ENCODE measurements at places on chromosomes 3 and 15.

- no peak for DNase-seq
Observed at GRCh38 chr3:143585720-143586456, 262.4 kb downstream of the SLC9A9 start.

DNA sequence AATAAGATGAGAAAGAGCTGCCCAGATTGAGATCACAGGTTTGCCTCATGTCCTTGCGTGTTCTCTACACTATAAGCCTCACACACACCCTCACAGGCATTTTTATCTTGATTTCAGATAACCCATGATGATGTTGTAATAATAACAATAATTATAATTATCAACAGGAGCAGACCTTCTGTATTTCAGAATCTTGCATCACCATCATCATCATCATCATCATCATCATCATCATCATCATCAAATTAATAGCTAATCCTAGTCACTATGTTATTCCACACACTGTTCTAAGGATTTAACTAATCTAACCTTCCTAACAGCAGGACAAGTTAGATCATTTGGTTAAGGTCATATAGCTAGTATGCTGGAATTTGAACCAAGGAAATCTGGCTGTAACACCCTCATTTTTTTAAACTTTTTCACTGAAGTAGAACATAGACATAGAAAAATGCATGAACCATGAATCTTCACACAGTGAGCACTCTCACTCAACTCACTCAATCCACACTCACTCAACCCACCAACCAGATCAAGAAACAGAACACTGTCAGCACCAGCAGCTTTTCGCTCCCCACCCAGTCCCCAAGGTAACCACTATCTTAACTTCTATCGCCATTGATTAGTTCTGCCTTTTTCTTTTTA lies 1.8 kb upstream of the SH2D7 start:
- no peak for DNase-seq

DNA sequence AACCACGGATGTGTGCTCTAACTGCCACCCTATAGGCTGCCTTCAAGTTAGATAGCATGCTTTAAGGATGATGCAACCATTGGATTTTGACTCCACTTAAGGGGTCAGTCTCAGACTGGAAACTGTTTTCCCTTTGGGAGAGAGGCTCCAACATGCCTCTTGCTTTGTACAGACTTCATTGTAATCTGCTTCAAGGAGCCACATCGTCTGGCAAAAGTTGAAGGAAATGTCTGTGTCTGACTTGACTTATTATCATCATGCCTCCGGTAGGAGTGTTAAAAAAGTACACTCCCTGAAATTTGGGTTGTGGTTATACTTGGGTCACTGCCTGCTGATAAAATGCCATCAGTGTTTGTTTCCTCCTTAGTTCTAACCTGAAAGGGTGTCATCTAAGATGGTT lies 245.4 kb upstream of the CDIN1 start:
- no peak for DNase-seq

- DNase-seq: peak; percentile 58
Observed at GRCh38 chr3:152267831-152268554, 736 bp upstream of the MBNL1 start.

DNA sequence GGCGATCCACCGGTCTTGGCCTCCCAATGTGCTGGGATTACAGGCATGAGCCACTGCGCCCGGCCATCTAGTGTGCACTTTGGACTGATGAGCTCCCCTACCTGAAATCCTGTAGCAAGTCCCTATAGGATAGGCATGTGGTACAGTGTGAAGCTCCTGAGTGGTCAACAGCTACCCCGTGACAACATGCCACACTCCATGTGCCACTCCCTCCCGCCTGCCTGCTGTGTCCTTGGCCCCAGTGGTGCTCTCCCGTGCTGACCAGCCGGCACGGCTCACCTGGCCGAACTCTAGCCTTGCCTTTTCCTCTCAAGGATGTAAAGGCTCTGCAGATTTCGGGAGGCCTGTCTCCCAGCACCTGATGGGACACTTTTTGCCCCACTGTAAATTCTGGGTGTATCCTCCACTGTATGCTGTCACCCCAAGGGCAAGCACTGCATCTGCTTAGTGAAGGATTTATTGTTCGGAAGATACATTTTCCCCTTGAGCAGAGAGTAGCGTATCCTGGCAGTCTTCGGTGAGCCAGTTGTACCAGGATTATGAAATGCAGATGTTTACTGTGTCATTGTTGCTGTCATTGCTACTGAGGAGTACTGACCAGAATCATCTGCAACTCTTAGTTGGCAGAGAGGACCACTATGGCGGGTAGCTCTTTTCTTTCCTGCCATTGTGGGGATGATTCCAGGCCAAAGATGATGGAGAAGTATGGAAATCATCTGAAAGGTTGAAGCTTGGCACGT lies 64.7 kb downstream of the IGF1R start:
- no peak for DNase-seq

Data from endothelial cell of umbilical vein (primary cell).